ENCODE measurements at places on chromosomes 5 and 9.

DNA sequence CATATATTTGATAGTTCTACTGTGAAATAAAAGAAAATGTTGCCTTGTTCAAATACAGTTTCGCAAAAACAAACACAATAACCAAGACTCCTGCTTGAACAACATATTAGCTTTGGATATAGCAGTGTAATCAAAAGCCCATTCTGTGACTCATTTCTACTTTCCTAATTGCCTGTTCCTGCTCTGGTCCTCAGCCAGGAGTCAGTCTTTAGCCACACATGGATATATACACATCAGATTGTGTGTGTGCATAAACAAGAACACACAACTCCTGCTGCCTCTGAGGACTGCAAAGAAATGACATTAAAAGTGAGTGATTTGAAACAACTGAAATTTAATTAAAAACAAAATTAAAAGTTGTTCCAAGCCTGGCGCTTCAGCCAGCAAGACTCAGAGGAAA, 334.8 kb downstream of the TRIM32 start:
- no peak for DNase-seq

DNA sequence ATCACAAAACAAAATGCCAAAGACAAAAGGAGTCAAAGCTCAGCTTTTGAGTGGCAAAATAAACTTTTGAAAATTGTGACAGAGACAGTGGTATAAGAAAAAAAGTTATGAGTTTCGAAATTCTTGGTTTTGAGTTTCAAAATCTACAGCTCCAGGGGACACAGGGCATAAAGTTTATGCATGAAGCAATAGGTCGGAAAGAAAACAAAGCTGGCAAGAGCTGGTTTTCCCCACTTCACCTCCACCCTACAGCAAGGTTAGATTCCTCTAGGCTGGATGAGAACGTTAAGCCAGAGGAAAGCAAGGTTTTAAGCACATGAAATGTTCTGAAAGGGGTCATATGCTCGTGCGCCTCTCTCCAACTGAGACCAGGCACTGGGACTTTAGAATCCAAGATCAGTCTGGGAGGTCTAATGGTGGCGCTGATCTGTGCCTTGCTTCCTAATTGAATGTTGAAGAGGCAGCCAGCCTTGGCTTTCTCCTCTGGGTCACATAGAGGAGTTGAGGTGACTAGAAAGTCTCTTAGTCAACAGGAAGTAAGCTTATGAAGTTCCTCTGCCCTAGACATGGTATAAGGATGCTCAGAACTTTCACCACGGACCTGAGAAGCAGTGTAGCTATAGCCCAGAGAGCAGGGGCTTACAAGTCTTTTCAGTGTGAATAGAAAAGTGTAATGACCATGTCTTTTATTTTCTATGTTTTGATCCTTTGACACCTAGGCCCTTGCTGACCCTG, 167.7 kb upstream of the DMAC1 start:
- peak; percentile 5 for DNase-seq

GRCh38 chr5:155282503-155283107, 269.1 kb downstream of the KIF4B start:
- DNase-seq = no peak

DNA sequence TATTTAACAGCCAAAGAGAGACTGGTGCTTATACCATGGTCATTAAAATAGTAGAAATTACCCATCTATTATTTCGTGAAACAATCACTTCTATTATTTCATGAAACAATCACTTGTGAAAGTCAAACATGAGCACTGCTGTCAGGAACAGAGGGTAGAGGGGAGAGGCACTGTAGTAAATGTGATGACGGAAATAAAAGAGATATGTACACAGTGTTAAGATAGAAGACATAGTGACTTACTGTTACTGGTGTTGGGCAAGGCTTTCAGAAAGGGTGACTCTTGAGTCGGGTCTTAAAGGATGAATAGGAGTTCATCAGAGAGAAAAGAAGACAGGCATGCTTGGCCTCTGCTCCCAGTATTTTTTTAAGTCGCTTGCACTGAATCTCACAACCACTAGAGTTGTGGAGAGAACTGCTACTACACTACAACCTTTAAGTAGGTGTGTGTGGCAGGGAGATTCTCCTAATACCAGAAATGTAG, 162.6 kb upstream of the GNA14 start:
- DNase-seq = no peak

DNA sequence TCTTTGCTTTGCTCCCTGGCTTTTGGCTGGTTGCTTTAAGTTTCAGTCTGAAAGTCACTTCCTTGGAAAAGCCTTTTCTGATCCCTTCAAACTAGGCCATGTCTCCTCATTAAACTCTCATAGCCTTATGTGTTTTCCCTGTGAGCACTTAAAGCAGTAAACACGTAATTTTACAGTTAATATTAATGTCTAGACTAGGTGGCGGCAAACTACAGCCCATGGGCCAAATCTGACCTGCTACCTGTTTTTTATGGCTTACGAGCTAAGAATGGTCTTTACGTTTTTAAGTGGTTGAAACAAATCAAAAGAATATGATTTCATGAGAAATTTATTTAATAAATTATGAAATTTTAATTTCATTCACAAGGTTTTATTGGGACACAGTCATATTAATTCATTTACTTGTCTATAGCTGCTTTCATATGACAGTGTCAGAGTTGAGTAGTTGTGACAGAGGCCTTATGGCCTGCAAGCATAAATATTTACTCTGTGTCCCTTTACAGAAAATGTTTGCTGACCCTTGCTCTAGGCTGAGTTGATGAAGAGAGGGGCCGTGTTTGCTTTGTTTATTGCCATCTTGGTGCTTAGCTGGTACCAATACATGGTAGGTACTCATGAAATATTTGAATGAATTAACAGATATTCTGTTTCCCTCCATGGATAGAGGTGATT, 7.4 kb downstream of the SLC44A1 start:
- no peak for DNase-seq

DNA sequence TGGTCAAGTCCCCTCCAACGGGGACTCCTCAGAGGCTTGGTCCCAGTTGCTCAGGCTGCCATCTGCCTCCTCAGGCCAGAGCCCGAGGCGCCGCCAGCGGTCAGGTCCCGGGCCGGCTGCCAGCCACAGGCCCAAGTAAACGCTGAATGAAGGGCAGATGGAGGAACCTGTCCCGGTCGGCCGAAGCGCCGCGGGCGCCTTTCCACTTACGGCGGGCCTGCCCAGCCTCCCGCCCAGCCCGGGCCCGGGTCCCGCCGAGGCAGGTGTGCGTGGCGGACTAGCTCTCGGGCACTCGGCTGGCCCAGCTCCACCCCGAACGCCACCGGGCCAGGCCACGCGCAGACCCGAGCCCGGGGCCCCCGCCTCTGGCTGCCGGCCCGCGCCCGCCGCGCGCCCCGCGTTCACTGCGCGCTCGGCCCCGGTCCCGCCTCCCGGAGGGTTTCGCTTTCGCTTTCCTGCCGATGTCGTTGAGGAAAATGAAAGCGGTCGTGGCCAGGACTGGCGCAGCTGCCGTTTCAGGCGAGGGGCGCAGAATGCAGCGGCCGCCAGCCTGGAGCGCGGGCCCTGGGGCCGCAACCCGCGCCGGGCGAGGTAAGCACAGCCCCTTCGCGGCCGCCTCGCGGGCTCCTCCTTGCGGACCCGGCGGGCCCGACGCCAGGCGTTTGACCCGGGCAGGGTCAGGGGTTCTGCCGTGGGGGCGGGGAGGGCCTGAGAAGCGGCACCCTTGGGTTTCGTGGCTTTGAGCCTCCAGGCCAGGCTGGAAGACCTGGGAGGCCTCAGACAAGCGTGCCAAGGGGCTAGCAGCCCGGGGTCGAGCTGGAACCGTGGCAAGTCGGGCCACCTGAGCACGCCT, 41.2 kb downstream of the SLC22A5 start:
- peak; percentile 87 for DNase-seq

DNA sequence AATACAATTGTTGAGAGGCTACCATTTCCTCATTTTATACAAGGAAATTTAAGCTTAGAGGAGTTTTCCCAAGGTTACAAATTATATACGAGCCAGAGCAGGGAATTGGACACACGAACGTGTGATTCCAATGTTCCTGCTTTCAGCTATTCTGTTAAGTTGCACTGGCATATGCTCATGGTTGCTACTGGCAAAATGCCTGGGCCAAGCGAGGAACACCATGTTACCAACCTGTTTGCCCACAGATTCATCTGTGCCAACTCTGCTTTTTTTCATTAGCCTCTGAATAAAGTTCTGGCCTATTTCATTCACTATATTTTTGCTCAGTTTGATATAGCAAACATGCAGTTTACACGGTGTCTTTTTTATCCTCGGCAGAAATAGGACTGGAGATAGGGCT, 5.1 kb upstream of the C5orf46 start:
- DNase-seq = no peak

DNA sequence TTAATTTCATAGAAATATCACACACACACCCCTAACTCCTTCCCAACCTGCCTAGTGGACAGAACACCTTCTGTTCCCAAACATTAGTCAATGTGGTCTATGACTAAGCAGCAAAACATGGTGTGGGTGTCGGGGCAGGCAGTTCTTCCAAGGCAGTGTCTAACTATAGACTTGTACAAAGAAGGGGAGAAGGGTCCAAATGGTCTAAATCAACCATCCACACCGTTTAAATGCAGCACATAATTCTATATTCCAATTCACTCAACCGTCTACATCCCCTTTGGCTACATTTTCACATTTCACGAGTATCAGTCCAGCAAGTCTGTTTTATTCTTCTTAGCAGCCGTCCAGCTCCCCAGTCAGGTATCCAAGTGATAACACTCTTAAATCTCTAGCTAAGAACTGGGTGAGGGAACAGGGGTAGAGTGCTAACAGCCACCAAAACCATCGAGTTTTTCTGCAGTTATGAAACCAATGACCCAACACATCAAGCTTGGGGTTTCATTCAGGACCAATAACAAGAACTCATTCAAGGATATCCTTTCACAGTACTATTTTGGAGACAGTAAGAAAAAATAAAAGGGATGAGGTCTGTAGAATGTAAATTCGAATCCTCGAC, 3.3 kb downstream of the ZNF608 start:
- DNase-seq = no peak

GRCh38 chr5:149863830-149864229, 80.8 kb downstream of the PDE6A start:
- no peak for DNase-seq

GRCh38 chr9:105912863-105913516, 218.6 kb downstream of the TMEM38B start:
- DNase-seq = no peak

DNA sequence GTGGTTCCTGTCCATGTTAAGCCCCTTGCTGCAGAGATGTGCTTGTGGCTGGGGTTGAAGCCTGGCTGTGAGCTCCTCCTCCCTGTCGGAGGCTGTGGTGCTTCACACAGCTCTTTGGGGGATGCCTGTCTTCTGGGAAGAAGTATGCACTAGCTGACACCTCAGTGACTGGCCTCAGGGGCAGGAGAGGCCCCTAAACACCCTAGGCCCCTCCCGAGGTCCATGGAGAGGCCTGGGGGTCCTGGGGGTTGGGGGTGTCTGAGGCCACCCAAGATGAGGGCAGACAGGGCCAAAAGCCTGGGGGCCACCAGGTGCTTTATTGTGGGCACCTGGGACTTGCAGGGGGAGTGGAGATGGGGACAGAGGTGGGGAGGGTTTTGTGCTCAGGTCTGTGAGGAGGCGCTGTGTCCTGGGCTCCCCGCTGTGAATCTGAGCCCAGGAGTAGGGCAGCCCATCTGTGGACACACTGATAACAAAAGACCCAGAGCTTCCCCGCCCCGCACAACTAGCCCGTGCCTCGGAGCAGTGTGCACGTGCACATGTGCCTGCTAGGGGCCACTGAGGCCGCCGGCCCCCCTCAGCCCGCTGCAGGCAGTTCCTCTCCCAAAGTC, 92.0 kb downstream of the PHF2 start:
- DNase-seq = no peak

- DNase-seq = no peak
Observed at GRCh38 chr5:67305913-67306710, 109.5 kb upstream of the CD180 start.

DNA sequence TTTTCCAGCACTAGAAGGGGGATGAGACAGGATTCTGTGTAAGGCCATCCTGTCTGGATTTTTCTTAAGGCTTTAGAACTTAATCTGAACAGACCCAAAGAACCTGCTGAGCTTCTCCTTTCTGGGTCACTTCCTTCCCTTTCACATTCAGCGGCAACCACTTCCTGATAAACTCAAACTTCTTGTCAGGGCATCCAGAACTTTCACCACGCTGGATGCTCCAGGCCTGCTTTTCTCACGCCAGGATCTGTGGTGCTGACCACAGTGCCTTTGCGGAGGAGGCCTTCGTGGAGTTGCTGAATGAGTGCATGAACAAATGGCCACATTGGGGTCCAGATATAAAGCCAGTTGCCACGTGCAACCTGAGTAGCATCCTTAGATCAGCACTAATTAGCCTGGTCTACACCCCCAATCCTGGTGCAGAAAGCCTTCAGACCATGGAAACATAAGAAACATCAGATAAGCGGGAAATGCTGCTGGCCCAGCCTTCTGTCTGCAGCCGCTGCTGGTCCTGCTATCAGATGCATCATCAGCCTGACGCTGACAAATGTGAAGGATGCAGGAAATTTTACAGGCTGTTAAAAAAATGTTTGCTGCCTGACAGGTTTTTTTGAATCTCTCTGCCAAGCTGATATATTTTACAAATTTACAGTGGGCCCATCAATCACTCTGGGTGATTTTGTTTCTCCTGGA, 75.3 kb upstream of the BARHL1 start:
- DNase-seq = no peak

- DNase-seq = no peak
Observed at GRCh38 chr9:87008667-87009066, 61.4 kb upstream of the GAS1 start.

DNA sequence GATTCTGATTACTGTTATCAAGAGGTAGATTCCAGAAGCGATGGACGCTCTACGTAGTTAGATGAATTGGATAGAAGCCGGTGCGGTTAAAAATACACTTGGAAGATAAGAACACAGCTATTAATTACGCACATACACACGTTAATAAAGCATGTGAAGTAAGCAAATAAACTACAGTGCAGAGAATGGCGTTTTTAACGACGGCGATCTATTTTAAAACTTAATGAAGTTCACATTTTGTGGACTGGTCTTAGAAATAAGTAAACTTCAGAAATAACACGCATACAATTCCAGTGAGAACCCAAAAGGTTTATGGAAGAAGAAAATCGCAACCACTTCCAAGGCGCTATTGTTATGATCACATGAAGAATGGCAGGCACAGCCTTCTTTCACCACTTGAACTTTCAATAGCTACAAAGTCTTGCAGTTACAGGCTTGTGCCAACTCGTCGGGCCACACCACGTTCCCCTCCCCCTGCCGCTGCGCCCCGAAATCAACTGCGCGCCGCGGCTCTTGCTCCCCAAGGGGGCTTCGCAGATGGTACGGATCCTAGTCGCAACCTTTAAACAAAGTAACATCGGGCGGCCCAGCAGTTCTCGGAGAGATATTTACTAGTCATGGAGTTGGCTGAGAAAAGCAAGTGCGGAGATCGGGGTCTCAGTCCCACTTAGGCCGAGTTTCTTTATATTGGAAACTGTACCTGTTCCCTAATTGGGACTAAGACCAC, 866 bp upstream of the SEMA6A start:
- no peak for DNase-seq

Measured in CD4-positive, alpha-beta T cell treated with Interleukin-6 for 4 hours (primary cell).